ENCODE measurements at places on chromosomes 3 and 15. TPM values are rescaled to one million over a fixed set of nuclear protein-coding genes. Genes with fewer than 3 reads are reported as not detected.

GRCh38 chr15:79769069-79769481, 127.7 kb downstream of the MTHFS start:
- no peaks in the 10 kb centered on the region for H3K36me3 ChIP-seq
- H3K27ac ChIP-seq = no peak overlapping the region
- DNase-seq = no peak

DNA sequence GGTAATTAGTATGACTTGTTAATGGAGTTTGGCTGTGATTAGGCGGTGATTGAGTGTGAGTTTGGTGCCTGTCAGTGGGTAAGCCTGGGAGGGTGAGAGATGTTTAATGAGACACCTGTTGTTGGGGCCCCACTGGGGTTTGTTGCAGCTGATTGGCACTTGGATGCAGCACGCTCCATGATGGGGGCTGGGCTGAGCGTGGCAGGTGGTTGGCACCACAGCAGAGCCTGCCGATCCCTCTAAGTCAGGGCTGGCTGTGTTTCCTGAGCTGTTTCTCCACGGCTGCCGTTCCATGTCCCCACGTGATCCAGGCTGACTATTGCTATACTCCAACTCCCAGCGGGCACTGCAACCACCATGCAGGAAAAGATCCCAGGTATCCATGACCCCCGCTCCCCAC, 93.5 kb upstream of the ARRDC4 start:
- no peaks in the 10 kb centered on the region for H3K27me3 ChIP-seq
- H3K4me3 ChIP-seq = no peak overlapping the region
- H3K4me1 ChIP-seq = no peaks in the 10 kb centered on the region
- no peaks in the 10 kb centered on the region for H3K36me3 ChIP-seq

GRCh38 chr3:40924559-40925141, 274.7 kb upstream of the CTNNB1 start:
- no peaks in the 10 kb centered on the region for H3K4me1 ChIP-seq
- H3K27me3 ChIP-seq = peaks cover 11% of the 10 kb centered on the region
- H3K27ac ChIP-seq = no peak overlapping the region
- no peaks in the 10 kb centered on the region for H3K36me3 ChIP-seq
- no peak overlapping the region for H3K4me3 ChIP-seq

PTH1R gene
- total RNA-seq = not detected

DNA sequence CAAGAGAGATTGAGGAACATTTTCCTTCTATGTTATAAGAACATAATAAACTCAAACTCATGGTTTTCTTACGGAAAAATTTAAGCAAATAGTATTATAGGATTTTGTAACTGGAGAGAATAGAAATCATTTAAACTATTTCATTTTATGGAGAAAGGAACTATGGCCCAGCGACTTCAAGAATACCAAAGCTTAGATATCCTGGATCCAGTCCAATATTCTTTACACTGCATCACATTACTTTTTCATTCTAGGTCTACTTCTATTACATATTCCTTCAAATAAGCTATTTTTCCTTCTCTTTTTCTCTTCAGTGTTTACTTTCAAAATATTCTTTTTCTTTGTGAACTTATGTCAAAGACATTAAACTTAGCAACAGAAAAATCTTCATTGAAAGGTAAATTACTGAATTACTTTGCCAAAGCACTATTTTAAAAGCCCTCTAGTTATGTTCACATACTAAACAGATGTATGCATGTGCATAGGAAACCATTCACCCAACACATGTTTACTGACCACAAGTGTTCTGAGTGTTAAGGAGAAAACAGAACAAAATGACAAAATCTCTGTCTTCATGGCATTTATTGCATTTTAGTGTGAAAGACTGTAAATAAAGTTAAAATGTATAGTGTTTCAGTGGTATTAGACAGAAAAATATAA, 20.4 kb downstream of the KPNA4 start:
- no peak for DNase-seq
- H3K4me3 ChIP-seq = no peak overlapping the region
- H3K27ac ChIP-seq = no peak overlapping the region
- no peaks in the 10 kb centered on the region for H3K27me3 ChIP-seq
- H3K36me3 ChIP-seq = peaks cover 19% of the 10 kb centered on the region

DNA sequence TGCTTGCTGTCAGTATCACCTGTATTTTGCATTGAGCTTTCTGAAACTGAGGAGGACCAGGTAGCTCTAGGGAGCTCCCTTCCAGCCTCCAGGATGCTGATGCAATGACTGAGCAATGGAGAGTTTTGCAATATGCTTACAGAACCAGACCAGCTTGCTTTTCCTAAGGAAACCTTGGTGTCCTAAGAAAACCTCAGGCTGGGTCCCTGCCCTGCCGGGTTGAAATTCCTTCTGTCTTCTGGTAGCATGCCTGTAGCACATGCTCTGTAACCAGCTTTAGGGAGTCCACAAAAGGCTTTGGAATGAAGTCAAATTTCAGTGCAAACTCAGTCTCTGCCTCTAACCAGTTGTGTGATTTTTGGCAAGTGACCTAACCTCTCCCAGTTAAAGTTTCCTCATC, 65.8 kb upstream of the GSK3B start:
- H3K36me3 ChIP-seq = no peaks in the 10 kb centered on the region
- H3K4me1 ChIP-seq = no peaks in the 10 kb centered on the region
- H3K27ac ChIP-seq = no peak overlapping the region

CCDC33 gene
- not detected for total RNA-seq

GRCh38 chr15:40441565-40442531, 1.1 kb downstream of the BAHD1 start:
- peak overlapping the region; percentile 76 for H3K27ac ChIP-seq
- H3K4me1 ChIP-seq = peaks cover 39% of the 10 kb centered on the region
- peaks cover 19% of the 10 kb centered on the region for H3K36me3 ChIP-seq
- peak overlapping the region; percentile 89 for H3K4me3 ChIP-seq
- DNase-seq = peak; percentile 76

DNA sequence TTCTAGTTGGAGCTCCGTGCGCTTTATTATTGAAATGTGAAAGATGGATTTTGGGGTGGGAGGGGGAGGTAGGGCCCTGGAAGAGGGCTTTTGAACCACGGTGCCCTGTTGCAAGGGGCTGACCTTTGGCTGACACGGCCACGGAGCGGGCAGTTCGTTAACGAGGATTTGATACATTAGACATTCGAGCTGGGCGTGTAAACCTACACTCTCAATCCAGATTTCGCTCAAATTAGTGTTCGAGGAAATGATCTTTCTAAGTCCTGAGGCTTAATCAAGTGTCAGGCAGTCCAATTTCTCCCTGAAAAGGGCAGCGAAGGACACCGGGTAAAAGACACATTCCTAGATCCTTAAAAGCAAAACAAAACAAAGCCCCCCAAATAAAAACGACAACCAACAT, 13.0 kb downstream of the ZIC1 start:
- H3K27me3 ChIP-seq = peaks cover 62% of the 10 kb centered on the region
- no peaks in the 10 kb centered on the region for H3K36me3 ChIP-seq
- DNase-seq = no peak
- no peak overlapping the region for H3K4me3 ChIP-seq
- H3K27ac ChIP-seq = no peak overlapping the region

ACOX2 gene
- not detected for total RNA-seq

- DNase-seq = peak; percentile 66
- no peaks in the 10 kb centered on the region for H3K36me3 ChIP-seq
- no peak overlapping the region for H3K4me3 ChIP-seq
- no peaks in the 10 kb centered on the region for H3K27me3 ChIP-seq
These were observed 346.8 kb downstream of the CNTN3 start for GRCh38 chr3:74267588-74268184.
